ENCODE measurements at places on chromosomes 7 and 10.

DNA sequence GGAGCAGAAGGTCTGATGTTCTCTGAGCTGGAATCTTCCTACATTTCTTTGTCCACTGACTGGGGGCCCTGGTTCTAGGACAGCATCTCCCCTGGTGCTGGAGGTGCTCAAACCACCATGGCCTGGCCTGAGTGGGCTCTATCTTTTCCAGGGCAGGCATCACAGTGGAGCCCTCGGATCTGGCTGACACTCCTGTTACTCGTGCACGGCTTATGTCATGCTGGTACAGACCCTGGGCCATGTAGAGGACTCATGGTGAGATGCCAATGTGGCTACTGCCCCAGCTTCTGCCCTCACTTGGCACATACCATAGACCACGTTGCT lies 96.0 kb downstream of the HIPK2 start:
- DNase-seq, result no peak

GRCh38 chr7:24767878-24768569 lies 10.8 kb upstream of the GSDME start:
- DNase-seq, result no peak

DNA sequence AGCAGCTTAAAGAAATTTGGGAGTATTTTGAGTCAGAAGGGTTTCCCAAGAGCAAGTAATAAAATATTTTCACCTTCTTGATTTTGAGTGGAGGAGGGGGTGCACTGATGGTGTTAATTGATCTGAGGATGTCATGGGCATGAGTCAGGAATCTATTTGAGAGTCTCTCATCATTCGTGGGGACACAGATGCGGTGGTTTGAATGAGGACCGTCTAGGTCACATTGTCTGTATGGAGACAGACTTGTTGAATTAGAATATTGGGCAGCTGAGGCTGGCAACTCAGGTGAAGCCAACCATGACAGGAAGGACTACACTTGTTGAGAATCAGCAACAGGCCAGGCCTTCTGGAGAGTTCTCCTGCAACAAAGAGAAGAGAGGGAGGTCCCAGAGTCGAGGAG lies 127.0 kb downstream of the INSYN2A start:
- DNase-seq, result no peak

DNA sequence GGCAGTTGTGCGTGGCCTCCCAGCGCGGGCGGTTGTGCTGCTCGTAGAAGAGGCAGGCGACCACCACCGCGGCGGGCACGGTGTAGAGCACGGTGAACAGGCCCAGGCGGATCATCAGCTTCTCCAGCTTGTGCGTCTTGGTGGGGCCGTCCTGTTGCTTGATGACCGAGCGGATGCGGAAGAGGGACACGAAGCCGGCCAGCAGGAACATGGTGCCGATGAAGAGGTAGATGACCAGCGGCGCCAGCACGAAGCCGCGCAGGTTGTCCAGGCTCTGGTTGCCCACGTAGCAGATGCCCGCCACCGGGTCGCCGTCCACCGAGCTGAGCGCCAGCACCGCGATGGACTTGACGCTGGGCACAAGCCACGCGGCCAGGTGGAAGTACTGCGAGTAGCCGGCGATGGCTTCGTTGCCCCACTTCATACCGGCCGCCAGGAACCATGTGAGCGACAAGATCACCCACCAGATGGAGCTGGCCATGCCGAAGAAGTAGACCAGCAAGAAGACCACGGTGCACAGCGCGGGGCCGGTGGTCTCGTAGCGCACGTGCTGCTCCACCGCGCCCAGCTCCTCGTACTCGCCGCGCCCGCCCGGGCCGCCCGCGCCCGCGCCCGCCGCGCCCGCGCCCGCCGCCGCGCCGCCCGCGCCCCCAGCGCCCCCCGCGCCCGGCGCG lies 2.2 kb downstream of the FZD8 start:
- peak; percentile 17 for DNase-seq

DNA sequence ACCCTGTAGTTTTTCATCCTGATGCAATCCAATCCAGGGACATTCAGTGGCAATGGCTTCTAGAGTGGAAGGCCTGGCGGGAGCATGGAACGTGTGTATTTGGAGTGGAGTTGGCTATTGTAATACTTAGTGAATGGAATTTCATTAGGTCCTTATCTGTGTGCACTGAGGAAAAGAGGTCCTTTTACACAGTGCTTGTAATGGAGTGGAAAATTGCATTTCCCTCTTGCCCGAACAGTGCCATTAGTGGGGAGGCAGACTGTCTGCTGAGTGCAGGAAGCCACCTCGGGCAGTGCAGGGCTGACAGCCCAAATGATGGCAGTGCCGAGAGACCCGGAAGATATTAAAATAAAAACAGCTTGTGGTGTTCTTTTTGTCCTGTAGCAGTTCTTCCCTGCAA lies 786.6 kb downstream of the LRMDA start:
- no peak for DNase-seq

GRCh38 chr7:2687338-2687869 lies 598 bp upstream of the AMZ1 start:
- no peak for DNase-seq

DNA sequence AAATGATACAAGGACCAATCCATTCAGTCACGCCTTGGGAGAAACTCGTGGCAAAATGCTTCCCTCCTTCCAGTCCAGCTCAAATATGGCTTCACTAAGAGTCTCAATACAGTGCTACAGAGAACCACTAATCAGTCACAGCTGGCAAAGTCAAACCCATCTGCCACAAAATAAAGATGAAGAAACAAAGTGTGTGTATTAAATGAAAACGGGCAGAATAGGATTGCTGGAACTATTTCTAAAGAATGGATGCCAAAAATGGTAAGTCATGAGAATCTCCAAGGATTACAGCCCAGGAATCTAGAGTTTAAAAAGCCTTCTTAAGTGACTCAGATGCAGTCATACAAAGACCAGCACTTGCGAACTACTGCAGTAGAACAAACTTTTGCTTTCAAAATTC lies 61.9 kb downstream of the CACUL1 start:
- no peak for DNase-seq

- no peak for DNase-seq
Observed at GRCh38 chr7:94095316-94096009, 91.3 kb upstream of the BET1 start.

DNA sequence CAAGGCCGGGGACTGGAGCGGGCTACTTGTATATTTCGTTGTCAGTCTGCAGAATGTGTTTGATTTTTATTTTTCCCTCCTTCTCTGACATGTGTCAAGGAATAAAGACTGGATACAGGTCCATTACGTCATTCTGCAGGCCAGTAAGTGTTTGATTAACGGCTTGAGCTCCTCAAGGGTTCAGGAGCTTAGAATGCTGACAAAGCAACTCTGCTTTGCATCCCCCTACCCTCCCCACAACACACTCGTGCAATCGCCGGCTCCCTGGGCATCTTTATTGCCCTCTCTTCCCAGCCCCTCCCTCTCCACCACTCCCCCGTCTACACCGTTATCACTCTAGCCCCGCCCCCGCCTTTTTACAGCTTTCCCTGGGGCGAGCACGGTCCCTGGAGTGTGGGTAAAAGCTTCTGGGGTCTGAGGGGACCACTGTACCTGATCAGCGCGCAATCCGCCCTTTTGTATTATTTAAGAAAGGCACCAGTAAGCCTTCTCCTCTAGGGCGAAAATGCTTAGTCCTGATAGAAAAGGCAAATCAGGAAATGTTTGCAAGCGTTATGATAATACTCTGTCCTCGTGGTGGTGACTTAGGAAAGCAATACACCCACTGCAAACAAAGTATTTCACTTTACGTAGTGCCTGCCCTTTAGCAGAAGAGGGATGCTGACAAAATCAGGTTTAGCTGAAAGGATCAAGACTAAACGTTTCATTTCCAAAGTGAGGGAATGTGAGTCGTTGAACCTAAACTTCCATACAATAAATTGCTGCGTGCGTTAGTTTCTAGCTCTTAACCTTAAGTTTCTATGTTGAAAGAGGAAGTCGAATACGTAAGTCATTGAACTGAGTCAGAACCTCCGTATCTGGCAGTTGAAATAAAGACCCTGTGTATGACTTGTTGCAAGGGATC lies 1.4 kb upstream of the CREB5 start:
- no peak for DNase-seq

- no peak for DNase-seq
Observed at GRCh38 chr10:1154531-1155295, 98.5 kb downstream of the WDR37 start.

DNA sequence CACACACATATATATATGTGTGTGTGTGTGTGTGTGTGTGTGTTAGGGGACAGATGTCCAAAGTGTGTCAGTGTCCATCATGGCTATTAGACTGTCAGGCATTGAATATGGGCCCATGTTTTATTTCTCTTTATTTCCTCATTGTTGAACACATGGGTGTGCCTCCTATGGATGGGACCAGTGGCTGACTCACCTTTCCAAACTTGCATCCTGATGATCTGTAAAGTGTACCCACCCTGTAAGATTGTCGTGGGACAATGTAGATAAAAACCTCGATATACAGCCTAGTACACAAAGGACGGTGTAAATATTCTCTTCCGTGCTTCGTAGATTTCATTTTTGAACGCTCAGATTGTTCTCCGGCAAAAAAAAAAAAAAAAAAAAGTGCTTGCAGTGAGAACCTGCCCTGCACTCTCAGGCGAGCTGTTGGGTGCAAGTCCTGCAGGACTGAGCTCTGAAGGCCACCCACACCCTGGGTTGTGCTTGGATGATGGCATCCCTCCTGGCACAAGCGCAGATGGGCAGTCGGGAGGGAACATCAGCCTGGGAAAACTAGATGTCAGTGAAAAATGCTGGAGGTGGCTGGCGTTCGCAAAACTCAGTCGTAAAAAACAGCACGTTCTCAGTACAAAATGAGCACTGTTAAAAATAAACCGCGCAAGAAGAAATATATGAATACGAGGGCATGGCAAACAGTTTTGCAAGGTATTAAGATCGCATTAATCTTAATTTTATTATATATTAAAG lies 166.9 kb downstream of the CUX1 start:
- no peak for DNase-seq

DNA sequence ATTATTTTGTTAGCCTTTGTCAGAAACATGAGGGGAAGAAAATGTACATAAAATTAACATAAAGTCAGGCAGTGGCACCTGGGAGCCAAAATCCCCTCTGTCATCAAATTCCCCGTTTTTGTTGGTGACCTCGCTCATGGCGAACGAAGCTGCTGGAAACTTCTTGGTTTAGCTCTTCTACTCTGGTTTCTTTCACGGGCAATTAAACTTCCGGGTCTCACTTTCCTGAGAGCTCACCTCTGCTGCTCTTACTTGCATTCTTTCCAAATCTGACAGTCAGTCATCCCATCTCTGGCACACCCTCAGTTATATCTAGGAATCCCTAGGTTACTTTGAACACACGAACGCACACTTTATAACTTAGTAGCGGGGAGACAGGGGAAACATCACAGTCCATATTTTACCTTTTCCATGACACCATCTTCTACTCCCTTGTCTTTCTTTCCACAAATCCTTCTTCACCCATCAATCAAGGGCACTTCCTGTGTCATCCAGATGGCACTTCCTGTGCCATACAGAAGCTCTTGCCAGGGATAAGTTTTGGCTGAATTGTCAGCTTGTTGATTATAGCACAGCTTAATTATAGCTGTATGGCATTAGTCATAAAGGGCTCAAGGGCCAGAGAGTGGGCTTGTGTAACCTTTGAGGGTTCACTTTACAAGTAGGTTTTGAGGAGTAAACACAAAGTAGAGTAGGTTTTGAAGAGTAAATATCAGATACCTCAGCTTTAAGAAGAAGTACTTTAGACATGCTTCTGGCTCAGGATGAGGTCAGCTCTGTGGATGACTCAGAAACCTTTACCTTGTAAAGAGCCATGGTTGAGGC lies 105.1 kb downstream of the GATA3 start:
- DNase-seq, result no peak

DNA sequence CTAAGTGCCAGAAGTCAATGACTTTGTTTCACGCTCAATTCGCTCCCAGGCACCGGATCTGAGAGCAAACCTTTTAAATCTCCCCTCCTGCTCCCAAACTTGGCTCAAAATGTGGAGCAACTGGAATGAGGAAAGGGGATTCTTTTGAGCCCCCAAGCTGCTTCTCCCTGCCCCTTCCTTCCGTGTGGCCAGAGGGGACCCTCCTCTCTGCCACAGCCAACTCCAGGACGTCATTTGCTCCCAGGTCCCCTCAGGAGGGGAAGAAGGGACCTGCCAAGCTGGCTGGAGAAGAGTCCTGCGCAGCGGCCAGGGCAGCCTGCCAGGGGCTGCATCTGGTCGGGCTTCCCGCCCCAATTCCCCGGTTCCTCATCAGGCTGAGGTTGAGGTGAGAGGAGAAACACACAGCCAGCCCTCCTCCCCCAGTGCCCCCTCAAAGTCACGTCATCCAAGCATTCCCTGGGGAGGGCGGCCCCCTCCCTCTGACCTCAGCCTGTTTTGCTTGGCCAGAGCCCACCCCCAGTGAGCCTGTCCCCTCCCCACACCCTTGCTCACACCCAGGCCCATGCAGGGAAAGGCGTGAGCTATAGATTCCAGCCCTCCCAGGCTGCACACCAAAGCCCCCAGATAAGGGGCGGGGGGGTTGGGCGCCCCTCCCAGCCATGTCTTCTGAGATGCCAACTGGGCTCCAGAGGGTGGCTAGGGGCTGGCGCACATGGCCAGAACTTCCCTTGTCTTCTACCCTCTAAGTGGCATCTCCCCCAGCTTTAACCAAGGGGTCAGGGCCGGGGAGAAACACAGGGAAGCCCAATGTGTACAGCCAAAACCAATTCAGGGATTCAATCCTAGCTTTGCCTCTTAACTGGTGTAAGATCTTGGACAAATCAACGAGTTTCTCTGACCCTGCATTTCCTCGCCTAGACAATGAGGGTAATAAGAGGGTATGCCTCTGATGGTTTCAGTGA lies 35.0 kb downstream of the SH3PXD2A start:
- DNase-seq, result no peak

DNA sequence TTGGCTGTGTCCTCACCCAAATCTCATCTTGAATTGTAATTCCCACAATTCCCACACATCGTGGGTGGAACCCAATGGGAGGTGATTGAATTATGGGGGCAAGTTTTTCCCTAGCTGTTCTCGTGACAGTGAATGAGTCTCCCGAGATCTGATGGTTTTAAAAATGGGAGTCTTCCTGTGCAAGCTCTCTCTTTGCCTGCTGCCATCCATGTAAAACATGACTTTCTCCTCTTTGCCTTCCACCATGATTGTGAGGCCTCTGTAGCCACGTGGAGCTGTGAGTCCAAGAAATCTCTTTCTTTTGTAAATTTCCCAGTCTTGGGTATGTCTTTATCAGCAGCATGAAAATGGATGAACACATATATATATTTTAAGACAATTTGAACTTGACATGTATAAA lies 285.4 kb downstream of the BAMBI start:
- DNase-seq, result no peak

DNA sequence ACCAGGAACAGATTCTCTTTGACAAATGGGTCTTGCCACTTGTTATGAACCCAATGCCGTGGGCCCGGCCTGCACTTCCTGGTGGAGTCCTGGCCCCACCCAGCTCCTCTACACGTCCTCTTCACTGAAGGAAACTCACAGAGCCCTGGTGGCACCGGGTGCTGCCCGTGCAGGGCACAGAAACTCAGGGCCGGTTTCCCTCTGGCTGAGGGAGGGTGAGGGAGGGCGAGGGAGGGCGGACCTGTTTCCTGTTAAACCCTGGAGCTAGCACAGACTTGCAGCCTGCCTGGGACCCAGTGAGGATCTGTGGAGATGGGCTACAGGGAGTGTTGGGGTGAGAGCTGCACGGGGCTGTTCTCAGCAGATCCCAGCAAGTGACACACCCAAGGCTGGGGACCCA lies 596.3 kb downstream of the PTPRN2 start:
- no peak for DNase-seq

Data from activated T-cell treated with anti-CD3 and anti-CD28 coated beads, Interleukin-2, amount 50 U/mL, for 48 hours (primary cell).